ENCODE measurements at places on chromosomes 7 and 10.

DNA sequence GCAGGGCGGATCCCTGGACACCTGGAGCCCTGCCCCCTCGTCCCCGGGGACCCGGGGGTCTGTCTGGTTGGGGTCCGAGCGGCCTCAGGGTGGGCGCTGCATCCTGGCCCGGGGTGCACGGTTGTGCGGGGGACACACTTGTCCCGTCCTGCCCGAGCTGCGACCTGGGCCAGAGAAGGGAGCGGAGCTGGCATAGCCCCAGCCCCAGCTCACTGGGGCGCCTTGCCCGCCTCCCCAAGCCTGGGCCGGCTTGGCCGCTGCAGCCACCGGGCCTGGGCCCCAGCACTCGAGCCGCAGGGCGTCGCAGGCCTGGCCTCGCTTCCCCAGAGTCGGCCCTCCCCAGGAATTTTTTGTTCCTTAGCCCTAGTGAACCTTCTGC, 54.5 kb downstream of the GLRX3 start:
- DNase-seq: no peak

DNA sequence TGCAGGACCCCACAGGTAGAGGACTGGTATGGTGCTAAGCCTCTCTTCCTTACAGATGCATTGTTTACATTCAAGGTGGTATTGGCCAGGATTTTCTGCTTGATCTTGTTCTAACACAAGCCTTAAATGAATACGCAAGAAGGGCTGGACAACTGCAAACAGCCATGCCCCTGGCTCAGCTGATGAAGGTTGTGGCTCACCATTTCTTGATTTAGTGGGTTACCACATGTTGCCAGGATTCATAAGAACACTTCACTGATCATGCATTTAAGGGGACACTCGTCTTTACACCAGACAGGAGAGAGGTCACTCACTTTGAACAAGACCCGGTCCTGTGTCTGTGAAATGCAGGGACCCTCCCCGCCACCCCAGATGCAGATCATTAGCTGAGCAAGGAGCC, 82.2 kb downstream of the CHN2 start:
- no peak for DNase-seq

DNA sequence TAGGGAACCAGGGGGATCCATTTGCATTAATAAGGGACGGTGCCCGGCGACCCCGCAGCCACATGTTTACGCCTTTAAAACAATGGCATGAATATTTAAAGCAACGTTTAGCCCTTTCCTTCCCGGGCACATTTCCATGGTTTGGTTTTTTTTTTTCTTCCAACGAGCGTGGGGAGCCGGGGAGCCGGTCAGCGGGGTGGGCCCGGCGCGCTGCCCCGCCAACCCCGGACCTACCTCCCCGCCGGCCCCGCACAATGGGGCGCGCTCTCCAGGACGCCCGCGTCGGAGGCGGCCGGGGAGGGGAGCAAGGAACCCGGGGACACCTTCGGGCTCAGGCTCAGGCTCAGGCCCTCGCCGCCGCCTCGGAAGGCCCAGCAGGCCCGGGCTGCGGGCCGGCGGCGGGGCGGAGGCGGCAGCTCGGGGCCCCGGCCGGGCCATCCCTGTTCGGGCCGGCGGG, 1.0 kb downstream of the SEPHS1 start:
- DNase-seq: peak; percentile 71

GRCh38 chr7:11207565-11207964, 233.9 kb downstream of the PHF14 start:
- DNase-seq: no peak

DNA sequence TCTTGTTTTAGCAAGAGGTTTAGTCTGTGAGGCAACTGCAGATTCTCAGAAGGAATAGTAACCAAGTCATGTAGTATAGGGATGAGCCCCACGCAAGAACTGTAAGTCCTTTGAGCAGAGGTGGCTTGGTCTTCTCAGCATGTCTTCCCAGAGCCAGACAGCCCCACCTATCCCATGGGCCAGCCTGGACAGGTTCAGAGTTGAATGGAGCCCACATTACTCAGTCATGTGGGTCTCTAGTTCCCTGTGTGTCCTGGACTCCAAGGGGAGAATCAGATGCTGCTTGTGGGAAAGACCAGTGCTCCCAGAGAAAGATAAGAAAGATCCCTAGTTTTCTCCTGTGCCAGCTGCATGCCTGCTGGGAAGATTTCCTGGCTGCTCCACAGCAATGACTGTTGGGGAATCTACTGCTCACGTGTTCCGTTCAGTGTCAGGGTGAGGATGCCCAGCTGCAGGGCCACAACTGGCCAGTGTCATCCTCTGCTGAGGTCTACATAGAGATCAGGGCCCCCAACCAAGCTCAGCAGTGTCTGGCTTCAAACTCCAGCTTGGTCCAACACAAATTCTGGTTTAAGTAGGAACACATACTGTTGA, 66.9 kb upstream of the UNC5B start:
- DNase-seq: no peak

DNA sequence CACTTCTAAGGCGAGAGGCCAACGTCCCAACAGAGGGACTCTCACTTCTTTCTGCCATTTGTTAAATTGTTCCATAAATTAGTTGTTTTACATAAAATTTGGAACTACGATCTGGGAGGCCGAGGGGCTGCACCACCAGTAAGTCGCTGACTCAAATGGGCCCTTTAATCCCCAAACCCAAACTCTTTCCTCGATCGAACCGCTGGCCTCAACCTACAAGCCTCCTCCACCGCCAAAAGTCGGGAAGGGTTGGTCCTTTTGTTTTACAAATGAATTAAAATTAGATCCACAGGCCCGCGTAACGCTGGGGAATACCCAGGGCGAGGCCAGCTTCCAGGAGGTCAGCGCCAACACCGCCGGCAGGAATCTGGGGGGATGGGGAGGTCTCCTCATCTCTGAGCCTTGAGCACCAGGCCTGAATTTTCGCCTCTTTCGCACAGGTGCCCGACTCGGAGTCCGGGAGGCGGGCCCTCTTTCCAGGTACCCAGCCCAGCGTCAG, 1.2 kb upstream of the FOXI2 start:
- DNase-seq: peak; percentile 25

All from eye (tissue), 1 donor.